ENCODE measurements at places on chromosomes 12 and 14.

GRCh38 chr12:236445-236844, 22.5 kb upstream of the SLC6A12 start:
- no peak for DNase-seq

- DNase-seq: no peak
These were observed 23.6 kb downstream of the NR1H4 start for GRCh38 chr12:100497105-100497795.

DNA sequence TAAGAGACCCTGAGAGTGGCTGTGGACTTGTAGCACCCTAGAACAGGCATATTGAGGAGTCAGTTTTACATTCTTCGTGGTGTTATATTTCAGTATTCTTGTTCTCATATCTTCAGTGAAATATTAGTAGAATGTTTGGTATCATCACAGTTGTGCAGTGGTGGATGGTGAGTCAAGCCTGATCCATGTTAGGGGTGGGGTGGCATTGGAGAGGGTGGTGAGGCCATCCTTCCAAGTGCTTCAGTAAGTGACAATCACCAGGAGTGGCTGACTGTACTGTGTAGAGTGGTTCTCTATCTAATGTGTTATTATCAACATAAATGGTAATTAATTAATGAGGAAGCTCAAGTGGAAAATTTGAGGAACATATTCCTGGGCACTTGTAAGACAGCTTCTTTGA, 197.7 kb upstream of the SLC16A7 start:
- no peak for DNase-seq

- DNase-seq: no peak
These were observed 14.9 kb downstream of the SLC38A2 start for GRCh38 chr12:46357438-46358324.

- no peak for DNase-seq
These were observed 157.3 kb upstream of the PLXNC1 start for GRCh38 chr12:93990832-93991803.

GRCh38 chr14:65164068-65164824, 61.9 kb upstream of the MAX start:
- DNase-seq: peak; percentile 43

GRCh38 chr14:58171090-58171489, 19.1 kb upstream of the ARMH4 start:
- DNase-seq: peak; percentile 10

DNA sequence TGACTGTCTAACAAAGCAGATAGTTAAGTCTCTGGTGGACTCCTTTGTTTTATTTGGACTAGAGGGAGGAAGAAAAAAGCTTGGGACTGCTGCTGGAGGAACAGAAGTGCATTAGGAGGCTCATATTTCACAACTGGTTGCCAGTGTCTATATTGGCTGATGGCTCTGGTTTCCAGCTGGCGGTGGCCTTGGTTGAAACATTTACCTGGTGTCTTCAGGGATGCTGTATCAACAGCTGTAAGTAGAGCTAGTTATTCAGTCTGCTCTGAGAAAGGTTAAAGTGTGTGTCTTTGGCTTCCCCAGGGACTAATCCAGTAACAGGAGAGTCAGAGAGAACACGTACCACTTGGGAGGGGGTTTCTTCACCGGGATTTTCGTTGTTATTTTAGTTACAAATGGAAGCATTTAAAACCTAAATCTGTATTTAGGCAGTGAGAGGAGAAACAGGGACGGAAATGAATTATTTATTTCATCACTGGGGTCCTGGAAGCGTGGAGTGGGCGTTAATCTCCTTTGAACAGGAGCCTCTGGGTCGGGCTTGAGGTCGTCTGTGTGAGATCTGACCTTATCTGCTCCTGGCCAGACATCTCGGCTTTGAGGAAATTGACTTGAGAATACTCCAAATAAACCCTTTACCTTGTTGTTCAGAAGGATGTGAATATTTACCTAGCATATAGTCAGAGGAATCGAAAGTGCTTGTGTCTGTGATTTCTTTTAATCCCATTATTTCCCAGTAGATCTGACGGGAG, 149.9 kb downstream of the NRXN3 start:
- no peak for DNase-seq

DNA sequence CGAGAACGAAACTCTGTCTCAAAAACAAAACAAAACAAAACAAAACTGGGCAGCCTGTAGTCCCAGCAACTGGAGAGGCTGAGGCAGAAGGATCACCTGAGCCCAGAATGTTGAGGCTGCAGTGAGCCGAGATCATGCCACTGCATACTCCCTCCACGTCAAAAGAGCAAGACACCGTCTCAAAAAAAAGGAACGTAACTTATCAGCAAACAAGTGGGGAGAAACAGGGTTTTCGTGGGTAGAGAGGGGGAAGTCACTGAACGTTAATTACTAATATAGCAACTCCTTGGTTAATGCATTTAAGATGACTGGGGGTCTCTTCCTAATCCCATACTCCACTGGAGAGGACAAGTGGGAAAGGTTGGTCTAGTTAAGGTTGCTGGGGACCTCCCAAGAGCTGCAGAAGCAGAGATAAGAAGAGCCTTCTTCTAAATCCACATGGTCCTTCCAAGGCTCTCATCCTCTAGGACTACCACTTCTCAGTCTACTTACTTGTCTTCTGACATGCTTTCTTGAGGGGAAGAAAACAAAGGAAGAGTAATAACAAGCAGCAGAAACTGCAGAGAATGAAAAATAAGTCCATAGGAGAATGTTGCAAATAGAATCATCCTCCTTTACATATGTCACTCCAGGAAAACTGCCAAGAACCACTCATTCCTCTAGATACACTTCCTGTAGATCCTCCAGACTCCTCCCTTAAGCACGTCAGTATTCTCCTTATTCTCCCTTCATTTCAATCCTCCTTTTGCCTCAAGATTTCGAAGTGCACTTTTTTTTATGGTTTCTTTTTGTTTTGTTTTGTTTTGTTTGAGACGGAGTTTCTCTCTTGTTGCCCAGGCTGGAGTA, 5.8 kb downstream of the NUMB start:
- DNase-seq: no peak

GRCh38 chr12:9779209-9779608, 18.5 kb upstream of the CD69 start:
- no peak for DNase-seq

GRCh38 chr14:40416565-40416964, 984.3 kb upstream of the FBXO33 start:
- DNase-seq: no peak

DNA sequence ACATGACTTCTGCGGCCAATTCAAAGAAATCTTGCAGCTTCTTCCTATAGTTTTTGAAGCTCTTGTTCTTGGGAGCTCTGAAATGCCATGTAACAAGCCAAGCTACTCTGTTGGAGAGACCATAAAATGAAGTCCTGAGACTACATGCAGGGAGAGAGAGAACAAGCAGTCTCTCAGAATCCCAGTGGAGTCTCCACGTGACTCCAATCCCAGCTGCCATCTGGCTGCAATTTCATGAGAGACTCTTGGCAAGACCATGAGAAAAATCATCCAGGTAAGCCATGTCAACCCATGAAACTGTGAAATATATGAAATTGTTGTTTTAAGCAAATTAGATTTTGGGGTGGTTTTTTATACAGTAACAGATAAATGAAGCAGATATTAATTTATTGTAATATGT, 54.4 kb downstream of the KLRG1 start:
- no peak for DNase-seq

GRCh38 chr12:76588881-76589565, 29.5 kb upstream of the OSBPL8 start:
- no peak for DNase-seq

- no peak for DNase-seq
These were observed 20.3 kb downstream of the PPM1H start for GRCh38 chr12:62914443-62915203.

DNA sequence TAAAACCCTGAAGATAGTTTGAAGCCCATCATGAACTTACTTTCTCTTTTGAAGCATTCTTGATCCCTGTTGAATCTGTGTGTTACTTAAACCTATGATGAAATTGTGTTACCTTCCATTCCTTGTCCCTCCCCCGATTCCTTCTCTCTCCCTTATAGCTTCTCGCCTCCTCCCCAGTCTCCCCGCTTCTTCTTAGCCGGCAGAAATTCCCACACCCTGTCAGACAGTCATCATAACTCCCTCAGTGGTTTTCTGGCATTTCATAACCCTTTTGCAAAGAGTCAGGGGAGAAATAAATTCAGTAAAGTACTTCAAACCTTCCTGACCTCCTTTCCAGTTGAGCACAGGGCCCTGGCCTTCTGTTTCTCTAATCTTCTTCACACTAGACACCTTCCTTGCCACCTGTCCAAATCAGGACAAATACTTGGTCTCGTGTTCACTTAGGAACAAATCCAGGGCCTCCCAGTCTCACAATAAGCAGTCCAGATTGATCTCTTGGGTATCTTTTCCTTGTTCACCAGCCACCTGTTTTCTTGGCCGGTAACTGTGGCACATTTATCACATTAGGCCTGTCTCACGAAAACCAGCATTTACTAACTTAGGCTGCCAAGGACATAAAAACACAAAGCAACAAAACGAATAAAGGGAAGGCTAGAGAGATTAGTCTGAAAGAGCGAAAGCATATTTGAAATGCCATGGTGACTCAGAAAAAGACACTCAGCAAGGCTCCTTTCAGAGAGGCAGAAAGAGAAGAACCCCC, 355.9 kb downstream of the TMTC2 start:
- no peak for DNase-seq

- no peak for DNase-seq
These were observed 454.8 kb upstream of the SOX5 start for GRCh38 chr12:24404086-24404815.

DNA sequence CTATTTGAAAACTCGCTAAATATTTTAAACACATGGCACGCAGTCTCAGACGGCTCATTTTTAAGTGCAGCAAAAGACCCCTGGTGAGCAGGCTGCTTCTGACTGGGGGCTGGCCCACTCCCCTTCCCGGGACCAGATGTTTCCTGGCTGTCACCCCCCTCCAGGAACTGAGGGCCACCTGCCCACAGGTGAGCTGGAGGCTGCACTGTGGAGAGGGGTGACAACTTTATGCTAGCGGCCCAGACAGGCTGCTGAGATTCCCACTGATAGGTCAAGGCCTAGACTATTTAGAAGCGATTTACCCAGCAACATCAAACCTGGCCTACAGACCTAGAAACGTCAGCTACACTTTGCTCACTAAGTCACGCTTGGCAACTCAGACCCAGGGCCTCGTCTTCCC, 92.1 kb downstream of the BCL11B start:
- no peak for DNase-seq

- no peak for DNase-seq
These were observed 1.1 kb downstream of the TOGARAM1 start for GRCh38 chr14:44963044-44963528.

GRCh38 chr12:118436986-118437385, 60.6 kb downstream of the SUDS3 start:
- no peak for DNase-seq

- DNase-seq: no peak
These were observed 4.1 kb upstream of the FAM222A start for GRCh38 chr12:109709401-109709991.

DNA sequence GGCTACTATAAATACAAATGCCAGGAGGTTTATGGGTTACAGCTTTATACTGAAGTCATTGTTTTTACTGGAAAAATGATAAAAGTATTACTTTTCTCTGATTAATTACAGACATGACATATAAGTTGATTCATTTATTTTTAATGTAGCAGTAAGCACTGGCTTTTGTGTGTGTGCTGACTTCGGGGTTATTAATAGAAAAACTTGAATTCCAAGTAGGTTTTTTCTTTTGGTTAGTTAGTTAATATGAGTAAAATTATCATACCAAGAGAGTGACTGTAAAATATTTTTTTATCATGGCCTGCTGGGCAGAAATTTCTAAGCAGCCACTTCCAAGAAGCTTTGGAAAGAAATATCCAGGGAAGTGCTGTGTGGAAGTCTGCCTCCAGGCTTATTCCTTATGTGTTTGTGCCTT, 56.4 kb downstream of the IFT81 start:
- no peak for DNase-seq

- no peak for DNase-seq
These were observed 197.5 kb downstream of the TSPAN9 start for GRCh38 chr12:3274664-3275063.

All from CD8-positive, alpha-beta memory T cell (primary cell).